ENCODE measurements at places on chromosomes 7 and 10. TPM values are rescaled to one million over a fixed set of nuclear protein-coding genes. Genes with fewer than 3 reads are reported as not detected.

DNA sequence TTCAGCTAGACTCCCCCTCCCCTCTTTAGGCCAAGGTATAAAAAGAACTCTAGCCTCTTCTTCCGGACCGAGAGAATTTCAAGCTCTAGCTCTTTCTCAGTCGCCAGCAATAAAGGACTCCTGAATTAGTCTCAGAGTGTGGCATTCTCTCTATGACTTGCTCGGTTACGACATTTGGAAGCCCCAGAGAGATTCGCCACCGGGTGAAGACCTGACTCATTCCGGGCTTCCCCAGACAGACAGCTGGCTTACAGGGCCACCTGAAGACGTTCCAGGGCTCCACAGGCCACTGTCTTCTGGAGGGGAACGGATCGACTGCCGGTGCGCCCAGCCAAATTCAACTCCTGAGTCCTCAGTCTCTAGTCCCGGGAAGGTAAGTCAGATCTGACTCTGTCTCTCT lies at the start of gene AKR1B15:
Gene AKR1B15, plus strand, starts transcription at position 234 of the 400 bp plus-strand sequence. CDS start 15,510 bp downstream, outside the sequence.
- DNase-seq = no peak

DNA sequence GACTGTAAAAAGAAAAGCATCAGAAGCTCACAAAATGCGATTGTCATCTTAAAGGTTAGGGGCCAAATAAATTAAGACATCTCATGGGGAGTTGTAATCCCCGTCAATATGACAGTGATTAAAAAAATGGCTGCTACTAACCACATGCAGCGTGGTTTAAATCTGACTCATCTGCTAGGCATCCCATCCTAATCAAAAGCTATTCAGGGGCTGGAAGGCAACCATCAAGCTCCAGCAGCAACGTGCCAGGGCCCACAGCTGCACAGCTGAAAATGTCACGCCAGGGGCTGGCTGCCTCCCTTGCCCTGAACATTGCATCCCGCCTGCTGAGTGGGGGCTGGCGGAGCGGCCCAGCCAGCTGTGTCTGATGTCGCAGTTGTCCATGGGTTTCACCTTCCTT lies 66.3 kb upstream of the FRMD4A start:
- DNase-seq = peak; percentile 83

- no peak for DNase-seq
Measured at GRCh38 chr10:71040846-71041605, 152.7 kb upstream of the PCBD1 start.

GRCh38 chr7:85469446-85470010 lies 282.7 kb upstream of the SEMA3D start:
- no peak for DNase-seq

GRCh38 chr7:95469187-95469586 lies 16.6 kb upstream of the ASB4 start:
- DNase-seq = no peak

- DNase-seq = no peak
Measured at GRCh38 chr7:130990178-130990832, 256.3 kb upstream of the KLF14 start.

DNA sequence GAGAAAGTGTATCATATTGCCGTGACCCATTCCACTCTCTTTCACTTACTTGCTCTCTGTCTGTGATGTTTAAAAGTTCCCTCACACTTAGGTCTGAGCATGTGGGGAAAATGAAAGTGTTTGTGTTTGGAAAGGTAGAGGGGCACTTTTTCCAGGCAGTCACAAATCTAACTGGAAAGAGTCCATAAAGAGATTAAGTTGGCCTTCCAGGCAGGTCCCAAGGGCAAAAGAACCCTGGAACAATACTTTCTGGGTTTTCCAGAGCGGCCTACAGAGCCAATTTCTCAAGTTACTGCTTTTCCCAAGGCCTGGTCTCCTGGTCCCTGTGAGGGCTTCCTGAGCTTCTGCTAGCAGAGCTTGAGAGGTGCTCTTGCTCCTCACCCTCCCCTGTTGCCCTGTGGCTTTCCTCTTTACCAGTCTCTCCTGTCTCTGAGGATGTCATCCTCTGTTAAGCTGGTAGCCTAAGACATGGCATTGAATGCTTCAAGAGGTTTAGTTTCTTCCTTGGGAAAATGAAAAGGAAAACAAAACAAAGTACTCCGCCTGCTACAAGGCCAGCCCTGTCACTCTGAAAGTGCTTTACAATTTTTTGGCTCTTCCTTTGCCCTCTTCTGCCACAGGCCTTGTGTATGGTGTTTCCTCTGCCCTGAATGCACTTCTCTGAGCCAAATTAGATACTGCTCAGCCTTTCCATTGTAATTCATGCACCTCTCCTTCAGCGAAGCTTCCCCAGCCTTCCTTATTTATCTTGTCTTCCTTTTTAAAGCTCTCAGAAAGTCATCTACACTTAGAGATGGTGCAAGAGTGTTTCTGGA lies 20.1 kb downstream of the TES start:
- DNase-seq = no peak

DNA sequence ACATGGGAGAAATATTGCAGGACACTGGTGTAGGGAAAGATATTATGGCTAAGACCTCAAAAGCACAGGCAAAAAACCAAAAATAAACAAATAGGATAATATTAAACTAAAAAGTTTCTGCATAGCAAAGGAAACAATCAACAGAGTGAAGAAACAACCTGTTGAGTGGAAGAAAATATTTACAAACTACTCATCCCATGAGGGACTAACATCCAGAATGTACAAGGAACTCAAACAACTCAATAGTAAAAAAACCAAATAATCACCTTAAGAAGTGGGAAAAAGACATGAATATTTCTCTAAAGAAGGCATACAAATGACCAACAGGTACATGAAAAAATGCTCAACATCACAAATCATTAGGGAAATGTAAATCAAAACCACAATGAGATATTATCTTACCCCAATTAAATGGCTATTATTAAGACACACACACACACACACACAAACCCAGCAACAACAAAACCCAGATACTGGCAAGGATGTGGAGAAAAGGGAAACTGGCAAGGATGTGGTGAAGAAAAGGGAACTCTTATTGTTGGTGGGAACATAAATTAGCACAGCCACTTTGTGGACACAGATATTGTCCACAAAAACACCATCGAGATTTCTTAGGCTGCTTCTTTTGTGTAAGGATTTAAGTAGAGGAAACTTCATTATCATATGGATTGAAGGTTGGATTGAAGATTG lies 9.8 kb upstream of the RAB18 start:
- no peak for DNase-seq

DNA sequence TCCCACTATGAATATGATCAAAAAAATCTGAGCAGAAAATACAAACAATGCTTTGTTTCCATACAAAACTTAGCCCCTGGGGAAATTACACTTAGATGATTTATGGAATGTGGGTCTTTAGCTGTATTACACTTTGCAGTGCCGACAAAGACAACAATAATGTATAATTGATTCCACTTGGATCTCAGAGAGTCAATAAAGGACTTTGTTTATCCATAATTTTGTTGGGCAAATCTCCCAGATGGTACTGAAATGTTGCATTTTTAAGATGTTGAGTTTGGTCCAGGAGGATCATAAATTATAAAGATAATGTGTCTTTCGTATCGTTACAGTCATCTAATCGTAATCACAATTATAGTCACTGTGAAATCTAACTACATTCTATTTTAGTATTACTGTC lies 66.9 kb upstream of the DOCK1 start:
- DNase-seq = no peak

- no peak for DNase-seq
Measured at GRCh38 chr7:79615871-79616640, 162.6 kb upstream of the MAGI2 start.

DNA sequence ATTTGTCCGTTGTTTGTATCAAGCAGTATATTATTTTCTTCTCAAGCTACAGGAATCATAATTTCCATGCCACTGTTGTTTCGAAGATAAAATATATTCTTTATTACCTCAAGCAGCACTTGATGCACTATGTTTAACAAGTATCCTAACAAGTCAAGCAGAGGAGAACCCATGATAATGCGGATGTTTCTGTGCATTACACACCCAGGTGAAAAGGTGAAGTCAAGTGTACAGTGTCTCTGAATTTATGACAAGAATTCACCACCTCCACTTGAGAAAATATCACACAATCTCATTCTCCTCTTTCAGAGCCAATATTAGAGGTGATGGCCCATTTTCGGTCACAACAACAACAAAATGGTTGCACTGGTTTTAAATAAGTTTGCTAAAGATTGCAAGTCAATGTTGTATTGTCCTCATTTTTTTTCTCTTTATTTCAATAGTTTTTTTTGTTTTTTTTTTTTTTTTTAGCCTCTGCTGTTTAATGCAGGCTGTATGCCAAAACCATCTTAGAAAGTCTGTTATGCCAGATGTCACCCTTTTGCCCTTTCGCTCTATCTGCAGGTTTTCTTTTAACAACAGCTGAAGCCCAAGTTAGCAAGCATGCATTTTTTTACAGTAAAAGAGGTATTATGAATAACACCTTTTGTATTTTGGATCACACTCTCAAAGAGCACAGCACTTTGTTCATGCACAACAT lies 568.7 kb upstream of the LRRN3 start:
- no peak for DNase-seq

- no peak for DNase-seq
Measured at GRCh38 chr10:118286051-118286838, 55.9 kb downstream of the FAM204A start.

DNA sequence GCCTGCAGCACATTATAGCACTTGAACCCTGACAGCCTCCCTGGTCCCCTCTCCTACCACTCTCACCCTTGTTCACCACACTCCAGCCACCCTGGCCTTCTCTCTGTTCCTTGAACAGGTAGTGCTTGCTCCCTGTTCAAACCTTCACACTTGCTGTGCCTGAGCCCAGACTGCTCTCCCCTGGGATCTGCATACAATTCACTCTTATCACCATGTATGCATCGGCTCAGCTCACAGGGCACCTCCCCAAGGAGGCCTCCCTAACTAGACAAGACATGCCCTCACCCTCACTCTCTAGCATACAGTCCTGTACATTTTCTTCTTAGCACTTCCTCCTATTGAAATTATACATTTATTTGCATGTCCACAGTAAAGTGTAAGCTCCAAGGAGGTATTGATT lies 59.3 kb downstream of the FAM13C start:
- no peak for DNase-seq

DNA sequence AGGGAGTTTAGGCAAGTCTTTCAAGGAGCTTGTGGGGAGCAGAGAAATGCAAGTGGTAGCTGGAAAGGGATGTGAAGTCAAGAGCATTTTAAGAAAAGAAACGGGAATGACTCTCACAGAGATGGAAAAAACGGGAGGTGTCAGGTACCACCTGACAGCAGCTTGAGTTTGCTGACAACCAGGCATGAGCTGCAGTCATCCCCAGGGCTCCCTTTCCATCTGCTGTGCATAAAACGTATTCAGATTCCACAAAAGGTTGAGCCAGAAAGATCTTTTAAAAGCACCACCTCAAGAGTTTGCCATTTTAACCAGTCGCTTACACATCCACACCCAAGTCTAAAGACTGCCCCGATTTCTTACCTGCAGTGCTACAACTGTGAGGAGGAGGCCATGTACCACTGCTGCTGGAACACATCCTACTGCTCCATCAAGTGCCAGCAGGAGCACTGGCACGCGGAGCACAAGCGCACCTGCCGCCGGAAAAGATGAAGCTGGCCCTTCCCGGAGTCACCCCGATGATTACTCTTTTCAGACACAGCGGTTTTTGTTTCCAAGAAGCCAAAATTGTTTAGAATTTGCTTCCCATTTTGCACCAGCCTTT lies 116.8 kb downstream of the ZMYND11 start:
- no peak for DNase-seq

DNA sequence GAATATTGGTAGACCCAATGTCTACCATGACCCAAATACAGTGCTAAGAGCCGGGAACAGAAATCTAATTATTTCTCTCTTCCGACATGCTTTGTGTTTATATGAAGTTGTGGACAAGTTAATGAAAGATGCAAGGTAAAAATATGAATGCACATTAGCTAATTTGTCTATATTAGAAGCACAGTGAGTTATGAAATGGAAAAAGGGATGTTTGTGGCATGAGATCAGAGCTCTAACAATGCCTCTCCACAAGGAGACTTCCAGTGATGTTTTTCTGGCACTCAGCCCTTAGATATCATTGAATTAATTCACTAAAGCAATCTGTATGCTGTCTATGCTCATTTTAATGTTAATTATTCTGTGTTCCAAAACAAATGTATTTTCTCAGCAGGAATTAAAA lies 897.2 kb downstream of the CNTNAP2 start:
- DNase-seq = no peak

DNA sequence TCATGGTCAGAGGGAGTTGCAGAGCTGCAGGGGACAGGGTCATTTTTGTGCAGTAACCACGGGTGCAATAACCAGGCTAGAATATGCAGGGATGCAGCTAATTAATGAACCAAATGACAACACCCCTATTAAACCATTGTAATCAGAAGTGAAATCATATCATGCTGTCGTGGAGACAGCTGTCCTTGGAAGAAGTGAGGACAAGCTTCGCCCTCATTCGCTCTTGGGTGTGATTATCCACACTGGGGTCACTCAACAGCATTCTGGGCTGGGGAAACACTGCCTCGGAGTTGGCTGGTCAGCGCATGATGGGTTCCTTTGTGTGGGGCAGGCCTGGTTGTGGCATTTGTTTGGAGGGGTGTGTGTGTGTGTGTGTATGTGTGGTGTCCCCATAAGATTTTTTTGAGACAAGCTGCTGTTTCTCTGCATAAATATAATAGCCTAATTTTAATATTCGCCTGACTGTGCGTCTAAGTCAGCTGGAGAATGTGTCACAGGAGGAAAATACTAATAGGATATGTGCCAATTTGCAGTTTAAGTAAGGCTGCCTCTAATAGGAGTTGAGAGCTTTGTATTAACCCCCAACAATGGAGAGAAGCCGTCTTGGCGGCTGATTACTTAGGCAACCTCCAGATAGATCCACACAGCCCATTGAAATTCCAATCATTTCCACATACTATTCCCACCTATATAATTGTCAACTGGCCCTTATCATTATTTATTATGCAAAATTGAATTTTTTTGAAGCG lies 149.4 kb downstream of the DNAJB6 start:
- DNase-seq = no peak

GRCh38 chr10:14774214-14774580 lies 500 bp downstream of the FAM107B start:
- DNase-seq = no peak

DNA sequence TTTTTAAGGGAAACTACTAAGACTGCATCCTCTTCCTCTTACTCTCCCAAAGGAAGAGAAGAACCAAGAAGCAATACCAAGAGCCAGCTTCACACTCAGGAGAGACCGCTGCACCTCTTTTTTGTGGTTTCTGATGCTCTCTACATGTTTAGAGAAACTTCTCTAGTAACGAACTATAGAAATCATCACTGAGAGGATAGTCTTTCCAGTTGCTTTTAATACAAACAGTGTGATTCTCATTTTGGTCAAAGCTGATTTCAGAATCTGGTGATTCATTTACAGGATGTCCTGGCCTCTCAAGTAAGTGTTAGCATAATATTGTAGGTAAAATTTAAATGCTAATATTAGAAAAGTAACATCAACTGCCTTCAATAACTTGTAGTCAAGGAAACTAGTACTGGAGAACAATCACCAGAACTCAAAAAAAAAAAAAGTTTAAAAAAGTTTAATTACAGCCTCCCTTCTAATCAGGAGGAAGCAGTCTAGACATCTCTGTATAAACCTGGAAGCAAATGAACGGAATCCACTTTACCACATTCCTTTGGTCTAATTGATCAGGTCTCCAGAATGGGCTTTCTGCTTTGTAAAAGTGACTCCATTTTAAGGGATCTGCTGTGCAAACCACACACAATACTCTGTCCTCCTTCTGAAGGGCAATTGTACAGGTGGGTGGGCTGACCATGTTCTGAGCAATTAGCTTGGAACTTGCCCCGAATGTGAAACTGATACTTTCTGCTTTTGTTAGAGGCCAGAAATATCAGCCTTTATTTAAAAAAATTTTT lies 3.0 kb downstream of the LAMB1 start:
- no peak for DNase-seq

Gene SLC29A3
- 2.0 TPM for total RNA-seq

Gene SUGCT
- 6.8 TPM for total RNA-seq

Gene TMEM130
- not detected for total RNA-seq

Gene GAD2
- total RNA-seq = not detected

Gene PHYHIPL
- not detected for total RNA-seq

Gene LIPN
- 0.22 TPM for total RNA-seq

Gene UFSP1
- 1.9 TPM for total RNA-seq

Data from left ventricle myocardium superior (tissue), 1 donor.